ENCODE measurements at places on chromosomes 6 and 20.

- no peak for DNase-seq
These were observed 41.2 kb downstream of the C6orf132 start for GRCh38 chr6:42101186-42101657.

DNA sequence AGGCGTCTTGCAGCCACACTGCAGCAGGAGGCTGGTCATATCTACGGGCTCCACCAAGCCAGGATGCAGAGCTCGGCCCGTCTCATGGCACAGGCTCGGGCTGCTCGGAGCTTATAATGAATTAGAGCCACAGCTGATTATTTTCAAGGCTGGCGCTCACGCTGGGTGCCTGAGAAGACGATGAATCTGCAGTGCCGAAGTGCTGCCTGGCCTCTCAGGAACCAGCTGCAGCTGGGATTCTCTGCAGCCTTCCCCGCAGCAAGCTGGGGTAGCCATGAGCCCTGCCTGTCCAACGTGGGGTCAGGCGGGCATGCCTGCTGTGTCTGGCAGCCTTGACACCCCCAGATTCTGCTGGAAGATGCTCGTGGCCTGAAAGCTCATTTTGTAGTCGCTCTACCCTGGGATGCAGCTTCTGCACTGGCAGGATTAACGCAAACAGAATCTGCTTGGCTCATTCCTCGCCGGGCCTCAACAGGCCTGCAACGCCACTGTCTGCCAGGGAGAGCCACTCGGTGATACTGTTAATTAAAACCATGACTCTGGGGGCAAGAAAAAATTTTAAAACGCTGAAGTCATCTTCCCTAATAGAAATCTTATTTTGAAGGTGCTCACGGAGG, 104.3 kb downstream of the CDH26 start:
- DNase-seq: no peak

DNA sequence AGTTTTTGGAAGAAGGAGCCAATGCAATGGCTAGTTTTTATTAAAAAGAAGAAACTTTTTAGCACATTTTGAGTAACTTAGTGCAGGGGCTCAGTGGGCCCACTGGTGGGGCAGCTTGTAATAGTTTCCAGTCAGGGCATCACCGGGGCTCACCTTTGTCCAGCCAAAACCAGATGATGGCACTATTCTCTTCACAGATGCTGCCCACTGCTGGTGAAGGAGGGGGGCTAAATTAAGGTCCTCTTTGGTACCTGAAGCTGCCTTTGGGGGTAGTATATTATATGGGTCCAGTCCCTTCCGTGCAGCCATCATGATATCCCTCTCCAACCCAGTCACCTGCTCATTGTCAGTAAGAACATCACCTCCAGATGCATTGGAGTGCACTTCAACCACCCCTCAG, 182.9 kb downstream of the PDE7B start:
- DNase-seq: no peak

DNA sequence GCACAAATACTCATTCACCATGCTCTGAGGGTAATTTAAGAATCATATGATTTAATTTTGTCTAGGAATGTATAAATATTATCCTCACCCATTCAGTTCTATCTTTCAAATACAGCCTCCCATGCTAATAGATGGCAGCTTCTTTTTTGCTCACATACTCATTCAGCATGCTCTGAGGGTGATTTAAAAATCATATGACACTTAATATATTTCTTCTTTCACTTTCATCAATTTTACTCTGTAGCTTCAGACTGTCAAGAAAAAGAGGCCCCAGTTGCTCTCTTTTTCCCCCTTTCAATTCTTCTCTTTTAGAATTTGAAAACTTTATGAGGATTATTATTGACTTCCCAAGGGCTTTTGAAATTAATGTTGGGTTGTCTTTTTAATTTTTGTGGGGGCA, 161.7 kb upstream of the LAMP5 start:
- no peak for DNase-seq

DNA sequence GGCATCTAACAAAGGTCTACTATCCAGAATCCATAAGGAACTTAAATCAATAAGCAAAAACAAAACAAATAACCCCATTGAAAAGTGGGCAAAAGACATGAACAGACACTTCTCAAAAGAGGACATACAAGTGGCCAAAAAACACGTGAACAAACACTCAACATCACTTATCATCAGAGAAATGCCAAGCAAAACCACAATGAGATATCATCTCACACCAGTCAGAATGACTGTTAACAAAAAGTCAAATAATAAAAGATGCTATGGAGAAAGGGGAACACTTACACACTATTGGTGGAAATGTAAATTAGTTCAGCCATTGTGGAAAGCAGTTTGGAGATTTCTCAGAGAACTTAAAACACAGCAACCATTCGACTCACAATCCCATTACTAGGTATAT, 19.4 kb upstream of the VNN1 start:
- no peak for DNase-seq

- DNase-seq: no peak
These were observed 539.2 kb downstream of the MEI4 start for GRCh38 chr6:78192057-78192456.
